BE2C (cell line): ENCODE measurements at places on chromosomes 11 and 22.
A peak's percentile ranks its signal among the peaks of the same experiment; 100 is the strongest.

- peak; percentile 27 for DNase-seq
These were observed 1.4 kb upstream of the PIM3 start for GRCh38 chr22:49958931-49959781.

GRCh38 chr11:77656362-77656761 lies 18.8 kb upstream of the CLNS1A start:
- no peak for DNase-seq

GRCh38 chr11:87150936-87151335 lies 113.2 kb downstream of the TMEM135 start:
- DNase-seq = no peak

DNA sequence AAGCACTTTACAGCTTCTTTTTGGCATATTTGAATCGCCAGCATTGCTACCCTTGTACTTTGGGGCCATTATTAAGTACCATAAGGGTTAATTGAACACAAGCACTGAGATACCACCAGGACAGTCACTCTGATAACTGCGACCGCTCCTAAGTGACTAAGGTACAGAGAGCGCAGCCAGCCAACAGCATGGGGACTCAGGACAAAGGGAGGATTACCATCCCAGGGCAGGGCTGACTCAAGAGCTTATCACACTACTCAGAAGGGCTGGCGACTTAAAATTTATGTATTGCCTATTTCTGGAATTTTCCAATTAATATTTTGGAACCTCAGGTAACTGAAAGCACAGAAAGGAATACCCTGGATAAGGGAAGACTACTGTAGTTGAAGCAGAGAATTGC lies 479 bp downstream of the ZNF280A start:
- DNase-seq = no peak

DNA sequence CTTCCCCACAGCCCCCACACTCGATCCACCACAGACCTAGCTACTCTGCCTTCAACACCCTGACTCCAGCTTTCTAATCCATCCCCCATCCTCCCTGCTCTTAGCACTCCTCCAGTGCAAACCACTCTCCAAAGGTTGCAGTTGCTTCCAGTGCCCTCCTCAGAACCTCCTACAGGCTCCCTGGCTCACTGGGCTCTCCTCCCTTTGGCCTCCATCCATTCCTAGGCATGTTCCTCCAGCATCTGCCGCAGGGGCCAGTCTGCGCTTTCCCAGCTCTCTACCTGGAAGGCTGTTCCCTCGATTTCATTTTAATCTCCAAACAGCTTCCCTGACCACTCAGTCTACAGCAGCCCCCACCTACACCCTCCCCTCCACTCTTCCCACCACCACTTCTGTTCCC lies 133.8 kb downstream of the SPATA19 start:
- DNase-seq = no peak

DNA sequence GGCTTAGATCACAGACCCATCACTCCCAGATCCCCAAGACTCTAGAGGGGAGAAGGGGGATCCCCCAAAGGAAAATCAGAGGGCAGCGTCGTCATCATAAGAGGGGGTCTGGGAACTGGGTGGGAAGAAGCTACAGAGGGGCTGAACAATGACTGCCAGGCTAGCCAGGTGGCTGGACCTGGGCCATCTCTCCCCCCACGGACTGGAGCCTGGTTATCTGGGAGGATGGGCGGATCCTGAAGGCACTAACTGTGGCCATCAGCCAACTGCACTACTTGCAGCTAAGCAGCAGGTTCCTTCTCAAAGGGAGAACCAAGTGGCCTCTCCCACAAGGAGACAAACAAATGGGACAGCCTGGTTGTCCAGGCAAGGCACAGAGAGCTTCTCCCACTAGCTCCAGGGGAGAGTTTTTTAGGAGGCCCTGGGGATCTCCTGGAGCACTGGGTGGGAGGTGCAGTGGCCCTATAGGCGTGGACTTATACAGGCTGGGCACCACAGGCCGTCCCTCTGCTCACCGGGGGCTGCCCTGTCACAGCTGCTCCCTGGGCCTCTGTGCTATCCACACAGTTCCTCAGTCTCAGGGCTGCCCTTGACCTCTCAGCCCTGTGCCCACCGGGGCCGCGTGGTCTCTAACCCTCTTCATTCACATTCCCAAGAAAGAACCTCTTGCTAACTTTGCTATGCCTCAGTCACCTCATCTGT lies 15.4 kb downstream of the P2RY6 start:
- peak; percentile 81 for DNase-seq
